ENCODE measurements at places on chromosomes 7 and 10. TPM values are rescaled to one million over a fixed set of nuclear protein-coding genes. Genes with fewer than 3 reads are reported as not detected.

TMEM209 gene
- total RNA-seq = 28.5 TPM

TBX20 gene
- total RNA-seq = 0.26 TPM

LGI1 gene
- not detected for total RNA-seq

ZFAND4 gene
- total RNA-seq = 16.0 TPM

KLF14 gene
- not detected for total RNA-seq

AKR1C4 gene
- not detected for total RNA-seq

MEPCE gene
- 51.2 TPM for total RNA-seq

RNF148 gene
- 0.45 TPM for total RNA-seq

ZNF853 gene
- total RNA-seq = 5.5 TPM

COBL gene
- 36.5 TPM for total RNA-seq

SRRT gene
- 239 TPM for total RNA-seq

MYL10 gene
- total RNA-seq = 0.44 TPM

MCM10 gene
- 60.3 TPM for total RNA-seq

DLX6 gene
- not detected for total RNA-seq
